Fibroblast of lung (primary cell): ENCODE measurements at places on chromosomes 16 and 17. TPM values are rescaled to one million over a fixed set of nuclear protein-coding genes. Genes with fewer than 3 reads are reported as not detected.
A peak's percentile ranks its signal among the peaks of the same experiment; 100 is the strongest.

LRRC3C gene
- not detected in 2 replicates for total RNA-seq

ALDH3A1 gene
- under 0.01 and 0.17 TPM in 2 replicates for total RNA-seq

KRTAP9-2 gene
- not detected in 2 replicates for total RNA-seq

TBC1D3 gene
- not detected in 2 replicates for total RNA-seq

CEP112 gene
- total RNA-seq, result 5.4 and 7.2 TPM in 2 replicates

KCNJ12 gene
- total RNA-seq, result 0.66 and 1.5 TPM in 2 replicates

DNA sequence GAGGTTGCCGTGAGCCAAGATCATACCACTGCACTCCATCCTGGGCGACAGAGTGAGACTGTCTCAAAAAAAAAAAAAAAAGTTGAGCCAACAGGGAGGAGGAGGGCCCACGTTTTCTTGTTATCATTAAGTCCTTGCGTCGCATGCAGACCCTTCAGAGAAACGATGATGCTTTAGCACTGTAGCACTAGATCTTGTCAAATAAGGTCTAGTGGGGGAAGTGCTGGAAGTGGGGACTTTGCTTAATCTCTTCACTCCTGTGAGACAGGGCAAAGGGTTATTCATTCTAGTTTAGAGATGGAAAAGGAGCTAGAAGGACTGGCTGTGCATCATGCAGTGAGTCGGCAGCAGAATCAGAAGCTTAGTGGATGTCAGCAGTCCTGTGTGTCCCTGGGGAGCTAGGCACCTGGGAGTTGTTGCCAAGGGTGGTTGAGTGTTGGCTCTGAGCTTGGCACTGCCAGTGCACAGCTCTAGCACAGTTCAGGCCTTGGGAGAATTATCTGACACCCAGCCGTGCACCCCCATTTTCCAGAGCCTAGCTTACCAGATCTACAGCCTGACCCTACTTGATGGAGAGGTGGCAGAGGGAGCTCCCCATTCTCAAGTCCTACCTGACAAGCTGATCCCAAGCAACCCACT lies 33.4 kb upstream of the TBX2 start:
- no peak overlapping the region for H3K27ac ChIP-seq
- no peak overlapping the region for H3K4me3 ChIP-seq
- no peak for DNase-seq
- no peaks in the 10 kb centered on the region for H3K27me3 ChIP-seq
- H3K4me1 ChIP-seq, result no peaks in the 10 kb centered on the region

- H3K27me3 ChIP-seq, result no peaks in the 10 kb centered on the region
- H3K36me3 ChIP-seq, result peaks cover 9% of the 10 kb centered on the region
These were observed 11.5 kb downstream of the SLC46A1 start for GRCh38 chr17:28394337-28395116.

DNA sequence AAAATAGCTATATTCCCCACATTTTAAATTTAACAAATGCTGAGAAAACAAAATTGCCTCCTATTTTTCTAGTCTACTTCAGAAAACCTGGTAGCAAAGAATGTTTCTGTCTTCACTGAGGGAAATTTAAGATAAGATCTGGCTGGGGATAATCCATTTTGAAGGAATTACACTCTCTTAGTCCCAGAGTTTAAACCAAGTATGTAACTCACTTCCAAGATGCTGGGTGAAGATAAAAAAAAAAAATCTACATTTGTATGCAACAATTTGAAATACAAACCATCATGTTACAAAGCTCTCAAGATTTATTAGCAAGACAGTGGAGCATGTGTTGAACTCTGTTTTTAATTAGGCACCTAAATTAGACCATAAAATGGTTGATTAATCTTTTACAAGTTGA lies 5.7 kb downstream of the HS3ST3B1 start:
- peak; percentile 38 for DNase-seq
- no peak overlapping the region for H3K4me3 ChIP-seq
- H3K4me1 ChIP-seq, result no peaks in the 10 kb centered on the region
- H3K27ac ChIP-seq, result peak overlapping the region; percentile 40

DNA sequence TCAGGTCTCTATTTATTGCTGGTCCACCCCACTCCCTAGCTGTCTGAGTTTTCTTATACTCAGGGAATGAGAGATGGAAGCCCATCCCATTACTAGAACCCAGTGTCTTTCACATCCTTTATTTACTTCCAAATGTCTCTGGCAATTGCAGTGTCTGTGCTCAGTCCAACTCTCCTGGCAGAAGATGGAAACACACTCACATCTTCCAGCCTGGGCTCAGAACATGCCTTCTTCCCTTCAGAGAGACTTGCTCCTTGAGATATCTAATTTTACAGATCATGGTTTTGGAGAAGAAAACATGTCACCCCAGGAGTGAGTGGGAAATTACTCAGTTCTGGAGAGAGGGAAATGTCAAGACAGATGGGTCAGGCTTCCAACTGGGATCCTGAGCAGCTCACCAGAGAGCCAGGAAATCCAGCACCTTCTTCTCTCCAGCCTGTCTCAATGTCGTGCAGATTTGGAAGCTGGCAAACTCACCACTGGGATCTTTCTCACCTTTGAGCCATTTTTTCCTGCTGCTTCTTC lies 494.4 kb downstream of the HS3ST4 start:
- H3K27me3 ChIP-seq, result no peaks in the 10 kb centered on the region
- H3K4me3 ChIP-seq, result no peak overlapping the region
- H3K36me3 ChIP-seq, result no peaks in the 10 kb centered on the region
- H3K27ac ChIP-seq, result no peak overlapping the region

GRCh38 chr17:57402681-57403180 lies 146.4 kb downstream of the MSI2 start:
- H3K36me3 ChIP-seq, result no peaks in the 10 kb centered on the region
- no peaks in the 10 kb centered on the region for H3K4me1 ChIP-seq
- H3K27me3 ChIP-seq, result no peaks in the 10 kb centered on the region
- H3K4me3 ChIP-seq, result no peak overlapping the region
- no peak for DNase-seq

- no peak overlapping the region for H3K4me3 ChIP-seq
- peaks cover 4% of the 10 kb centered on the region for H3K4me1 ChIP-seq
- H3K36me3 ChIP-seq, result peaks cover 2% of the 10 kb centered on the region
- H3K27me3 ChIP-seq, result no peaks in the 10 kb centered on the region
- H3K27ac ChIP-seq, result no peak overlapping the region
These were observed 39.6 kb downstream of the PPL start for GRCh38 chr16:4897328-4897727.

DNA sequence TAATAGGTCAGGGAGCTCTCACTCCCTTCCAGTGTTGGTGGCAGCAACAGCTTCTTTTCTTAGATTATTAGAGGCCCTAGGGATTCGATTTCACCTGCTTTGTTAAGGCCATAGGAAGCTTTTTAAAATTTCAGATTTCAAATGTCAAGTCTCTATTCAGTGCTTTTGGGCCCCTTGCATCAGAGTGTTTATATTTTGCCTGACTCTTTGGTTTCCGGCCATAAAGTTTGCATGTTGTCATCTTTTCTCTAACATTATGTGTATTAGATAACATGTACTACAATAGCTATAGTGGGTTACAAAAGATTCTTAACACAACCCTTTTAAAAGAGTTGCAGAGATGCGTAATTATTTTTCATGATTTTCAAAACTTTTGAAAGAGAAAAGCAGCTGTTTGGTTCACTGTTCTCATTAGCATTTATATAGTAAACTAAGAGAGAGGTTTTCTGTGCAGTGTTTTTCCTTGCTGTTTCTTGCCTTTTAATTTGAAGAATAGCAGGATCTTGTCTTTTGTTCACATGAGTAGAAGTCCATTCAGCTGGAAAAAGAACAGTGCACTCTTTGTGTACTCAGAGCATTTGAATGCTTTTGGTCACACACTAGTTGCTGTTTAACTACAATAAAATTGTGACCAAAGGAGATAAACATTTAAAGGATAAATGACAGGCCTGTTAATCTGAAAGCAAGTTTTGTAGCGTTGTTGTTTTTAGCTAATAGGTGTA lies 52.5 kb downstream of the FTO start:
- H3K4me3 ChIP-seq, result no peak overlapping the region
- no peaks in the 10 kb centered on the region for H3K27me3 ChIP-seq
- no peaks in the 10 kb centered on the region for H3K4me1 ChIP-seq
- no peaks in the 10 kb centered on the region for H3K36me3 ChIP-seq
- H3K27ac ChIP-seq, result no peak overlapping the region

DNA sequence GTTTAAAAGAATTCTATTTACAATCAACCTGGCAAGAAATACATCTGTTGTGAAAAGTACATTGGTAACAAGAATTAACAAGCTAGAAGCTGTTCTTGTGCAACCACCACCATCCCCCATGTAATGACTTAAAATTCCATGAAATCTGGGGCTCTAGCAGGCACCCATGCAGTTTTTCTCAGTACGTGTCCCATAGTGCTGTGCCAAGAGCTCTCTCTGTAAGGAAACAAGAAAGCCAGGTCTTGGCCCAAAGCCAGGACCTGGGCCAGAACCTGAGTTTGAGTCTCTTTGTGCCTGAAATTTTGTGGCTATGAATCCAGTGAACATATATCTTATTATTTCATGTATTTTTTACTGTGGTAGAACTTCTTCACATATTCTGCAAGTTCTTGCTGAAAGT lies 46.6 kb downstream of the NUP93 start:
- no peaks in the 10 kb centered on the region for H3K36me3 ChIP-seq
- H3K4me3 ChIP-seq, result no peak overlapping the region
- H3K27ac ChIP-seq, result no peak overlapping the region
- H3K4me1 ChIP-seq, result no peaks in the 10 kb centered on the region

- peaks cover 5% of the 10 kb centered on the region for H3K4me1 ChIP-seq
- peaks cover 3% of the 10 kb centered on the region for H3K27me3 ChIP-seq
- no peak overlapping the region for H3K27ac ChIP-seq
- no peak overlapping the region for H3K4me3 ChIP-seq
These were observed 5.2 kb upstream of the CDC42EP4 start for GRCh38 chr17:73316919-73317505.

DNA sequence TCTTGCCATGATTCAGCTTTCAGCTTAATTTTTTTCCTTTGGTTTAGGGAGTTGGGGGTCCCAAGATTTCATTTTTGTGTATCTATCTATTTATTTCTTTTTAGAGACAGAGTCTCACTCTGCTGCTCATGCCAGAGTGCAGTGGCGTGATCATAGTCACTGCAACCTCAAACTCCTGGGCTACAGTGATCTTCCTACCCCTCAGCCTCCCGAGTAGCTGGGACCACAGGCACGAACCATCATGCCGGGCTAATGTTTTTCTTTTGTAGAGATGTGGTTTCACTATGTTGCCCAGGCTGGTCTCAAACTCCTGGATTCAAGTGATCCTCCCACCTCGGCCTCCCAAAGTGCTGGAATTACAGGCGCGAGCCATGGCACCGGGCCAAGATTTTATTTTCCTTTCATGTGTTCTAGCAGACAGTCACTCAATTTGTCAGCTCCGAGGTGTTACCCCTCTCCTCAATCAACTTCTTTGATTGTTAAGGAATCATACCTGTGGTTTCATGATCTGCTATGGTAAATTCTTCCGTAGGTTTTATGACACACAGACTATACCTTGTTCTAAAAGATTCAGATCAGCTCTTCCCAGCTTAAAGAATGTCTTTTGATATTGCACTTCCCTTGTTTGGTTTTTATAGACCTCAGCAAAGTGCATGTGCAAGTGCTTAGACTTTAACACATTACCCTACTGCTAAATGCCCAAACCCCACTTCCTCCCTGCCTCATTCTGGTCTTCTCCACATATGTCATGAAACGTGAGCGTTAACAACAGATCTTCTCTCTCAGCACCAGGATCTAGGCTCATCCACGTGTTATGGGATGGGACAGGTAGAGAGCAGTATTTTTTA lies 13.0 kb downstream of the UNC45B start:
- H3K36me3 ChIP-seq, result no peaks in the 10 kb centered on the region
- H3K27me3 ChIP-seq, result peaks cover 12% of the 10 kb centered on the region
- H3K4me3 ChIP-seq, result no peak overlapping the region
- no peaks in the 10 kb centered on the region for H3K4me1 ChIP-seq

DNA sequence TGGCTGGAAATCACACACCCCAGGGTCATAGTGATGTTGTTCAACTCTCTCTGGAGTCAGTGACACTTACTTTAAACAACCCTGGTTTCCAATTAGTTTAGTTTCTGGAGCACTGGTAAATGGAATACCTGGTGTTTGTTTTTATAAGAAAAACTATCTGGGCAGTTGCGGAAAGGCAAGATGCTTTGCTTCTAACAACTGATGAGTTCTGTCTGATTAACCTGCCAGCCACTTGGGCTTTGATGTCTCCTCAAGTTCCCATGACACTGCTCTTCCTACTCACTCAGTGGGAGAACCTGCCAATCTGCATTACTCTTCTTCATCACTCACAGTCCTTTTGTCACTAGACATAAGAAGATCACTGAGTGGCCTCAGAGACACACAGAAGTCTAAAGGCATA lies 78.7 kb upstream of the MTMR4 start:
- DNase-seq, result no peak
- no peak overlapping the region for H3K4me3 ChIP-seq
- H3K36me3 ChIP-seq, result no peaks in the 10 kb centered on the region
- H3K4me1 ChIP-seq, result no peaks in the 10 kb centered on the region
- no peaks in the 10 kb centered on the region for H3K27me3 ChIP-seq

- no peaks in the 10 kb centered on the region for H3K36me3 ChIP-seq
- H3K27me3 ChIP-seq, result no peaks in the 10 kb centered on the region
- no peak for DNase-seq
- H3K27ac ChIP-seq, result no peak overlapping the region
- H3K4me3 ChIP-seq, result no peak overlapping the region
These were observed 187.7 kb downstream of the CBLN1 start for GRCh38 chr16:49093939-49094338.

- no peaks in the 10 kb centered on the region for H3K36me3 ChIP-seq
- peak; percentile 16 for DNase-seq
- H3K27me3 ChIP-seq, result no peaks in the 10 kb centered on the region
- H3K27ac ChIP-seq, result no peak overlapping the region
- H3K4me3 ChIP-seq, result no peak overlapping the region
These were observed 24.3 kb upstream of the TMEM220 start for GRCh38 chr17:10754109-10754508.

DNA sequence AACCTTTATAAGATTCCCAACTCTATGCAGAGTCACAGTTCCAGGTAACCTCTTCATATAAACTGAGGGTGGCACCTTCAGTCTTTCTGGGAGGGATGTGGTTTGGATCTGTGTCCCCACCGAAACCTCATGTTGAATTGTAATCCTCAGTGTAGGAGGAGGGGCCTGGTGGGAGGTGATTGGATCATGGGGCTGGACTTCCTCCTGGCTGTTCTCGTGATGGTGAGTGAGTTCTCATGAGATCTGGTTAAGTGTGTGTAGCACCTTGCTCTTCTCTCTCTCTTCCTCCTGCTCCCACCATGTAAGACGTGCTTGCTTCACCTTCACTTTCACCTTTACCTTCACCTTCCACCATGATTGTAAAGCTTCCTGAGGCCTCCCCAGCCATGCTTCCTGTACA lies 30.5 kb downstream of the HS3ST2 start:
- H3K27ac ChIP-seq, result no peak overlapping the region
- H3K27me3 ChIP-seq, result no peaks in the 10 kb centered on the region
- H3K4me1 ChIP-seq, result no peaks in the 10 kb centered on the region
- H3K4me3 ChIP-seq, result no peak overlapping the region
- DNase-seq, result no peak
